Activated CD8-positive, alpha-beta memory T cell treated with anti-CD3 and anti-CD28 coated beads, Interleukin-2, amount 50 U/mL, for 4 hours (primary cell): ENCODE measurements at places on chromosomes 12 and 14.

- DNase-seq: no peak
Measured at GRCh38 chr12:31745242-31745641, 16.4 kb upstream of the AMN1 start.

- DNase-seq: no peak
Measured at GRCh38 chr14:69495341-69495921, 10.9 kb downstream of the PLEKHD1 start.

DNA sequence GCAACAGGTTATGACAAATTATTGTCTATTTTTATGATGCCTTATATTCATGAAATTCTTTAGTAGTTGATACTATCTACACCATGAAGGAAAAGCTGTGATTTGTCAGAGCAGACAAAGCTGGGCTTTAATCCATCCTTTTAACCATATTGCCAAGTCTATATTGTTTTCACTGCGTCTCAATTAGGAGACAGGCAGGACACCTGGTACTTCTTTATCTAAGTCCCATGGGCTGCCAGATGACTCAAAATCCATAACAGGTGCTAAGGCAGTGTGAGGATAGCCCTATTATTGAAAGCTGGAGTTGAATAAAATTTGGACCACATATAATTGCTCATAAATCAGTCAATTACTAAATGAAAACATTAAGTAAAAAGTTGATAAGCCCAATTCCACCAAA lies 22.6 kb downstream of the INSM2 start:
- DNase-seq: no peak

- DNase-seq: no peak
Measured at GRCh38 chr14:54435500-54435981, 5.6 kb downstream of the CNIH1 start.

GRCh38 chr14:99696929-99697328 lies 12.8 kb downstream of the CYP46A1 start:
- no peak for DNase-seq

GRCh38 chr12:2397356-2398045 lies 344.7 kb downstream of the CACNA1C start:
- DNase-seq: no peak

DNA sequence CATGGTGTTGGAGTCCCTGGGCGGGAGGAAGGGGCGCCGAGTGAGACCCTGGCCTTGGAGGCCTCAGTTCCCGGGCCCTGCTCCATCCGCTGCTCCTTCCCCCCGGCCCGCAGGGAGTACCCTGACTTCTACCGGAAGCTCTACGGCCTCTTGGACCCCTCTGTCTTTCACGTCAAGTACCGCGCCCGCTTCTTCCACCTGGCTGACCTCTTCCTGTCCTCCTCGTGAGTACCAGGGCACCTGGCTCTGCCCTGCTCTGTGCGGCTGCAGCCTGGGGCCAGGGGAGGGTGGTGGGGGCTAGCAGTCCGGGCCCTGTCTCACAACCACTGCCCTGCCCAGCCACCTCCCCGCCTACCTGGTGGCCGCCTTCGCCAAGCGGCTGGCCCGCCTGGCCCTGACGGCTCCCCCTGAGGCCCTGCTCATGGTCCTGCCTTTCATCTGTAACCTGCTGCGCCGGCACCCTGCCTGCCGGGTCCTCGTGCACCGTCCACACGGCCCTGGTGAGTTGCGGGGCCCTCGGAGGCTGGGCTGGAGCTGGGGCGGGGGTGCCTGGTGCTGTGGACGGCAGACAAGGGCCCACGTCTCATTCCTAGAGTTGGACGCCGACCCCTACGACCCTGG lies 7.0 kb downstream of the NOC4L start:
- DNase-seq: no peak

DNA sequence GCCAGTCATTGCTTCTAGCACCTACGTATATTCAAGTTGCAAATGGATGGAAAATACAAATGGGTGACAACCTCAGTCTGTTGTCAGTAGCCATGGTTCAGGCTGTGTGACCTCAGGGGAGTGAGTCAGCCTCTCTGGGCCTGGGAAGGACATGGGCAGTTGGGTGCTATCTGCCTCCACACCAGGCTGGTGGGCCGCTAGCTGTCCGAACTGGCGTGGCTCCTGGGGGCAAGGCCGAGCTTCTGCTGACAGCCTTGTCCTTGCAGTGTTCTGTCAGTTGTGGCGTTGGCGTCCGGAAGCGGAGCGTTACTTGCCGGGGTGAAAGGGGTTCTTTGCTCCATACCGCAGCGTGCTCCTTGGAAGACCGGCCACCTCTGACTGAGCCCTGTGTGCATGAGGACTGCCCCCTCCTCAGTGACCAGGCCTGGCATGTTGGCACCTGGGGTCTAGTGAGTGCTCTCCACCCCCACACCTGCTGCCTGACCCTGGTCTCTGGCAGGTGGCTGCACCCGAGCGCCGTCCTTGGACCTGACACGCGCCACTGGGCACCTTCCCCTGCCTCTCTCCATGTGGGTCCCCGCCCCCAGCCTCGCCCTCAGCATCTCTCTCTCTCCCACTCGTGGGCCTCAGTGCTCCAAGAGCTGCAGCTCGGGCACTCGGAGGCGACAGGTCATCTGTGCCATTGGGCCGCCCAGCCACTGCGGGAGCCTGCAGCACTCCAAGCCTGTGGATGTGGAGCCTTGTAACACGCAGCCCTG lies 17.1 kb downstream of the PAPLN start:
- DNase-seq: no peak

- DNase-seq: no peak
Measured at GRCh38 chr14:22865424-22866405, 5.8 kb upstream of the LRP10 start.

DNA sequence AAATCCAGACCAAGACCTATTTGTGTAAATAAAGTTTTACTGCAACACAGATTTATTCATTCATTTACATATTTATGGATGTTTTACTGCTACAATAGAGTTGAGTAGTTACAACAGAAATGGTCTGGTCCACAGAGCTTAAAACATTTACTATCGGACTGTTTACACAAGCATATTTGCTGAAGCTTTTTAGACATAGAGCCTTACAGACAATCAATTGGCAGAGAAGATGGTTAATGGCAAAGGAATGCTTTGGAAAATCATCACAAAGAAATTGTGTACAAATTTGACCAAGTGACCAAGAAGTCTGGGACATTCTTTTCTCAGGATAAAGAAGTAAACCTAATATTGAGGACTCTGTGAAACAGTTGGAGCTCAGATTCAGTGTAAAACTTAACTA lies 504.3 kb downstream of the SLC16A7 start:
- DNase-seq: no peak

DNA sequence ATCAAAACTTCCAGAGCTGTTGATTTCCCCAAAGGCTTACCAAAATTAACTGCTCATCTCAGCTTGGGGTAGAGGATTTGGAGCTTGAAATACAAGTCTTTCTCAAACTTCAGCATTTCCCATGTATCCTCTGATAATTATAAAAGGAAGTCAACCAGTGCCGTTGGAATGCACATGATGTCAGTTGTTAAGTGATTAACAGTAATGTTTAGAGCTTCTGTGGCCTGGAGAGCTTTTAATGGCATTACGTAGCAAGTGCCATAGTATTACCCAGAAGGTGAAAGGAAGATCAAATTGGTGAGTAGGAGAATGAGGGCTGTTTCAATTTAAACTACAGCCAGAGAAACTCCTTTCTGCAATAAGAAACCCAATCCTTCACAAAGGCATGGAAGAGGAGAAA lies 62.5 kb upstream of the PTPRR start:
- DNase-seq: no peak

DNA sequence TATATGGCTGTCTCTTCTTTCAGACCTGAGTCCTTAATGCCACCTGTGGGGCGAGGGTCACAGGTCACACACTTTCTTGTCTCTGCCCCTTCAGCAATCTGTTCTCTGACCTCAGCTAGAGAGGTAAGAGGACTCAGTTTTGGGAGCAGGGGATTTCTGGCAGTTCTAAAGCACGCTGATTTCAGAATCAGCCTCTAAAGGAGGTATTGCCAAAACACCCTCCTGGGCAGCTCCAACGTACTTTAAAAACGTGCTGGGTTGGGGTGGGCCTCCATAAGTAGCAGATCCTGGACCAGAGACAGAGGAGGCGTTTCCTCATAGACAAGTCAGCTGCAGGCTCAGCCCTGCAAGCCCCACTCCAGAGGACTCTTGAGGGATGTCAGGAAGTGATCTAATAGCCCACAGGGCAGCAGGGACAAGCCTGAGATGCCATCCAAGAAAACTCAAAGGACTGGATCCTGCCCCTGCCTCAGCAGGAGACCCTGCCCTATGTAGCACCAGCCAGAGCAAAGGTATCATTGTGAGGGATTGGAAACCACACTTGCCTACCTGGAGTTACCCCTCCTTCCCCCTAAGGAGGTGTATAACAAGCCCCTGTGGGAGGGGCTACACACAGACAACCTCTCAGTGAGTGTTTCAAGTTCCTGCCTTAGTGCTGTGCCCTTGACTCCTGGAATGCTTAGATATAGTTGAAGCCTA lies 8.5 kb downstream of the CTDSP2 start:
- no peak for DNase-seq

GRCh38 chr12:68252077-68252476 lies 1.3 kb downstream of the IL22 start:
- no peak for DNase-seq

DNA sequence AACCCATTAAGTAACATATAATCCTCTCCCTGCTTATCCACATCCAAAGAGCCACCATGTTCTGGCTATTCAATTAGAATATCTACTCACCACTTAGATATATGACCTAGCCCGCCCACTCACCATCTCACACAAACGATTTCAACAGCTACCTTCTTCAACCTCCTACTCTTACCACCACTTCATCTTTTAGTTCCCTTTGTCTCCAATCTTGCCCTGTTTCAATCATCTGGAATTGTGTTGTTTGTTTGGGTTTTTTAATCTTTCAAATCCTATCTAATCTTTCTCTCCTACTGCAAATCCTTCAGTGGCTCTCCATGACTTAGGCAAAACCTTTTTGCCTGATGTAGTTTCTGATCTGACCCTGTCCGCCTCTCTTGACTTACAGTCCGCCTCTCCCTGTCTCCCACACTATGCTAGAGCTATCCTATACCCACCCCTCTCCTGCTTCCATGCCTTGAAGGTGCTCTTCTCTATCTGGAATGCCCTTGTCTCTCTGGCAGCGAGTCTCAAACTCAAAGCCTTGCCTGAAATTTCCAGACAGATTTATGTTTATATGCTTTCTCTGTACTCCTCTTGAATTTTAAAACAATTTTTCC lies 161.0 kb upstream of the CRY1 start:
- no peak for DNase-seq

- DNase-seq: no peak
Measured at GRCh38 chr12:104626069-104626837, 169.5 kb downstream of the CHST11 start.

GRCh38 chr14:51511265-51511664 lies 140.4 kb upstream of the FRMD6 start:
- DNase-seq: no peak

DNA sequence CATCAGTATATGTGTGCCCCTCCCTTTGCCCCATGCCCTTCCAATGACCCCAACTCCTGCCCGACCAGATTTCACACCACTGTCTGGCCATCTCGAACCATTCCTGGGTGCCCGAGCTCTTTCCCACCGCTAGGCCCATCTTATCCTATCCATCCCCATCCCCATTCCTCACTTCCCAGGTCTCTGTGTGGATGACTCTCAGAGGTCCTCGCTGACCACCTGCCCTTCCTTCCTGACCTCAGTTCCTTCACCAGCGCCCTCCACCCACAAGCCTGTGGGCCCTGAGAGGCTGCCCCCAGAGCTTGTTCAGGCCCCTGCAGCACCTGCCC lies 49.1 kb downstream of the CYP46A1 start:
- no peak for DNase-seq

DNA sequence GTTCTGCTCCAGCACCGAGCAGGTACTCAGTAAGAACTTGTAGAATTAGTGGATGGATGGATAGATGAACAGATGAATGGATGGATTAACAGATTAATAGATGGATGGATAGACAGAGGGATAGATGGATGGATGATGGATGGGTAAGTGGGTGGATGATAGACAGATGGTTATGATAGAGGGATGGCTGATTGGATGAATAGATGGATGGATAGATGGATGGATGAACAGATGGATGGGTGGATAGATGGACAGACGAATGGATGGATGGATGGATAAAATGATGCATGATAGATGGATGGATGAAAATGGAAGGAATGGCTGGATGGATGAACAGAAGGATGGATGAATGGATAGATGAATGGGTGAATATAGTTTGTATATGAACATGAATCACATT lies 8.0 kb upstream of the MAP1LC3B2 start:
- DNase-seq: no peak

DNA sequence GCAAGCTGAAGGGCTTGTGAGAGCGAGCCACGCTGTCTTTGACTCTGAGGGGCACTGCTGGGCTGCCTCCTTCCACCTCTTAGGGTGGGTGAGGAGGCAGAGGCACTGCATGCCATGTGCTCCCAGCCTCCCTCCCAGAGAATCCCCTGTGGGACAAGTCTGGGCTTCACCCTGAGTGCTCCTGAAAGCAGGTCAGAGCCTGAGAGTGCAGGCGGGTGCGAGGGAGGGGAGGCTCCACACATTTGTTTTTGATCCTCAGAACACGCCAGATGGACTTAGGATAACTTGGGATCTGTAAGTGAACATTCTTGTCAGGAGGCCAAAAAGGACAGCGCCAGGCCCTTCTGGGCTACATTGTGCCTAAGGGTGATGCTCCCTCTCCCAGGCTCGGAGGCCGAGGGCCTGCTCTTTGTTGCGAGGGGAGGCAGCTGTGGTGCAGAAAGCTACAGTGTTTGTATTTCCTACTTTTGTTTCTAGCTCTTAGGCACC lies 155.4 kb downstream of the TMX1 start:
- DNase-seq: no peak

- DNase-seq: no peak
Measured at GRCh38 chr12:15429262-15429661, 107.0 kb downstream of the PTPRO start.

GRCh38 chr14:85464135-85464895 lies 65.6 kb upstream of the FLRT2 start:
- no peak for DNase-seq

- no peak for DNase-seq
Measured at GRCh38 chr12:88305254-88305890, 163.3 kb downstream of the TMTC3 start.

DNA sequence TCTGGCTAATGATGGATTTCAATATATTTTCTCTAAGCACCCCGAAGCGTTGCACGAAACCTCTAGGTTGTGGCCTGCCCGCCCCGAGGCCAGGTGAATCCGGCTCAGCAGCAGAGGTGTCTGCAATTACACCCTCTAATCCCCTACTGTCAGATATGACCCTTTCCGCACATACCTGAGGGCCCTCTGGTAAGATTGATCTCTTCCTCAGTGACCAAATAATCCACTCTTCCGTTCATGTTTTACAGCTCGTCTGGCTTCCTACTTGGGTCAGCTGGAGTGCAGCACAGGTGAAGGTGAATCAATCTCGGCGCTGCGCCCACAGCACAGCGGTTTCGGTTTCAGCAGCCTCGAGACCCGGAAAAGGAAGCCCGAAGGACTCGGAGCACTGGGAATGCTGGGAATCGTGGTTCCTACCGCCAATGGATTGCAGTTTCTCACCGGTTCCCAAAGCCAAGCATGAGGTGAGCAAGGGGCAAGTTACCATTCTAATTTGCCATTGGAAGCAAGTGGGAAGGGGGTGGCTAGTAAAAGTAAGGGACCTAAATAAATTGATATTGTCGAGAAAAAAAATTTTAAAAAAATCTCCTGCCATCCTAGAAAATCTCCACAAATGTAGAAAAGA lies at the start of gene SYNJ2BP:
TSS of gene SYNJ2BP (minus strand) at position 366 of the 625 bp plus-strand sequence. CDS start at position 239, 127 bp downstream.
- DNase-seq: peak; percentile 67
